ENCODE measurements at places on chromosomes 4 and X.
A peak's percentile ranks its signal among the peaks of the same experiment; 100 is the strongest.

GRCh38 chrX:41085878-41086626 lies 807 bp downstream of the USP9X start:
- DNase-seq: no peak

DNA sequence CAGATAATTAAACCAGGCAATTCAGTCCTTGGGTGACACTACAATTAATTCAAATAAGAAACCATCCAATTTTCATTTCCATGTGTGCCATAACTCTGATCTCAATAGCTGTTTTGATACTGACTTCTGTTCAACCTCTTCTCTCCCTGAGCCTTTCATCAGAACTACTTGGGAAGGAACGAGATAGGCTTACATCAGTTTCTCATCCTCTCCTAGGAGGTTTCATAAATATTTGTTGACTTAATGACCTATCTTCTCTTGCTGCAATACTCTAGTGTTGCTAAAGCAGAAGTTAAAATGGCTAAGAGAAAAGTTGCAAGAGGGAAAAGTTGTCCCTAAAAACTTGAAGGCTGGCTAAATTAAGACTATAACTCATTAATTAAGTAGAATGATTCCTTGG lies 41.8 kb downstream of the PRKG2 start:
- no peak for DNase-seq

GRCh38 chr4:76449833-76450232 lies 14.8 kb downstream of the SHROOM3 start:
- DNase-seq: no peak

DNA sequence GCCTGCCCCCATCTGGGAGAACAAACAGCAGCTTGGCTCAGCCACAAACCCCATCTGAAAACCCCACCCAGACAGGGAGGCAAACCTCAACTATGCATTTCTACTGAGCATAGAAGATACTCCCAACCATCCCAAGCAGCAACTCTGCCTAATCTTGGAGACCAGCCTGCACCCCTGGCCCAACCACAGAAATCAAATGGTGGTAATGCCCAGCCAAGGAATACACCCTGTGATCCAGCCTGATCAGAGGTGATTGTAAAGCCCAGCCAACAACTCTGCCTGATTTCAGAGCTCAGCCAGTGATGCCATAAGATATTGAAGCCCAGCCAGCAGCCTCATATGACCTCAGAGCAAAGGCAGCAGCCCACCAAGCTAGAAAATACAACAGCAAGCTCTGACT lies 19.8 kb downstream of the TMLHE start:
- DNase-seq: no peak

DNA sequence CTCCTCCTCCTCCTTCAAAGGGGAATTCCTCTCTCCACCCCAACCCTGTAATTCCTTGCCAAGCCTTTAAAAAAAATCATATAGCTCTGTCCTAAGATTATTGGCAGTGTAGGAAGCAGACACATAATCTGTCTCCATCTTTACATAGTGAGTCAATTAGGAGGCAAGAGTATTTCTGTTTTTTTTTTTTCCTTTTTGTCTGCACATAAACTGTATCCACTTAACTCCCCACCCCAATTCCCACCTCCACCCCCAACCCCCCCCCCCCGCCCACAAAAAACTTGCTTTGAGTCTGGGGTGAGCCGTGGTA lies 182.5 kb downstream of the RASL11B start:
- DNase-seq: no peak

DNA sequence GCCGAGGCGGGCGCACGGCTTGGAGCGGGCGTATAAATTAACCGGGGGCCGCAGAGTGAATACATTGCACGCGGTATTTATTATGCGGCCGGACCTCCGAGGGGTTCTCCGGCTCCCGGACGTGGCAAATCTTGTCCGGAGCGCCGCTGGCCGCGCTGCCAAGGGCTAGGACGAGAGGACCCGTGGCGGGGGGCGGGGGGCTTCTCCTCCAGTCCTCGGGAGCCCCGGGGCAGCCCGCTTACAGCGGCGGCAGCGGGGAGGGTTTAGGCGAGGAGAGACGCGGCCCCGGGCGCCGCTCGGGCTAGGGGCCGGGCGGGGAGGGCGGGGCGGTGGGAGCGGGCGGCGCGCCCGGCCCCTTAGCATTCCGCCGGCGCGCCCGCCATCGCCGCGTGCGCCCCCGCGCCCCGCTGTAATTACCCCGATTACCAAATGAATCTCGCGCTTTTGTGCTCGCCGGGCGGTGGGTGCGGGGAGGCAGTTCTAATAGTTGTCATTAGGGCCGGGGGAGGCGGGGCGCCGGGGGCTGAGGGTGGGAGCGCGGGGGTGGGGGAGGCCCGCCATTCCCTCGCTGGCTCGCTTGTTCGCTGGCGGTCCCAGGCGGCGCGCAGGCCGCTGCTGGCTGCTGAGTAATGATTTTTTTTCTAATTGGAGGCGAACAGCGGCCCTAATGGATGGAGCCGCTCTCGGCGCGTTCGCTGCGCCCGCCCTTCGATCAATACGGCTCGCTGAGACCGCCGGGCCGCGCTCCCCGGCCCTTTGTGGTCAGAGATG lies 276.6 kb downstream of the BCOR start:
- no peak for DNase-seq

DNA sequence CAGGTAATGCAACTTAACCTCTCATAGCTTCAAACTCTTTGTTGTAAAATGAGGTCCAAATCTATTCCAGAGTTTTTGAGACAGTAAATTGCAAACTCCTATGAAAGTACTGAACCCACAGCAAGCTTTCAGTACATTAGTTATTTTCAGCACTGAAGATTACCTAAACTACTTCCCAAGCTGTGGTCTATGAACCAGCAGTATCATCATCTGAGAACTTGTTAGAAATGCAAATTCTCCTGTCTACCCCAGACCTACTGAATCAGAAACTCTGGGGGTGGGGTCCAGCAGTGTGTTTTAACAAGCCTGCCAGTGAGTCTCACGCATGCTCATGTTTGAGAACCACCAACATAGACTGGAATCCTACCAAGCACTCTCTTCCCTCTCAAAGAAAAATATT lies 5.7 kb upstream of the CASP6 start:
- no peak for DNase-seq

DNA sequence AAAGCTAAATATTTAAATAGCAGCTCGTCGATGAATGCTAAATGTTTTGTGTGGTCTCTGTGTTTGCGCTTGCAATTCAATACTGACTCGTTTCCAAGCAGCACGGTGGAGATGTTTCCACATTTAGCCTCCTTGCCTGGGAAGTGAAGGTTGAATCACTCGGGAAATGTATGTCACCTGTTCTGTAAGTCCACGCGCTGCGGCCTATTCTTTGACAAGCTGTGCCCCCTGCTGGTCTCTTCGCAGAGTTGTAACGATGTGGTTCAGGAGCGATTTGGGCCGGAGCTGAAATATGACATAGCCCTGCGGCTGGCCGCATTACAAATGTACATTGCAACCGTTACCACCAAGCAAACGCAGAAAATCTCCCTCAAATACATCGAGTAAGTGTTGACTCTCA lies 89.6 kb upstream of the PRPS2 start:
- DNase-seq: peak; percentile 57

DNA sequence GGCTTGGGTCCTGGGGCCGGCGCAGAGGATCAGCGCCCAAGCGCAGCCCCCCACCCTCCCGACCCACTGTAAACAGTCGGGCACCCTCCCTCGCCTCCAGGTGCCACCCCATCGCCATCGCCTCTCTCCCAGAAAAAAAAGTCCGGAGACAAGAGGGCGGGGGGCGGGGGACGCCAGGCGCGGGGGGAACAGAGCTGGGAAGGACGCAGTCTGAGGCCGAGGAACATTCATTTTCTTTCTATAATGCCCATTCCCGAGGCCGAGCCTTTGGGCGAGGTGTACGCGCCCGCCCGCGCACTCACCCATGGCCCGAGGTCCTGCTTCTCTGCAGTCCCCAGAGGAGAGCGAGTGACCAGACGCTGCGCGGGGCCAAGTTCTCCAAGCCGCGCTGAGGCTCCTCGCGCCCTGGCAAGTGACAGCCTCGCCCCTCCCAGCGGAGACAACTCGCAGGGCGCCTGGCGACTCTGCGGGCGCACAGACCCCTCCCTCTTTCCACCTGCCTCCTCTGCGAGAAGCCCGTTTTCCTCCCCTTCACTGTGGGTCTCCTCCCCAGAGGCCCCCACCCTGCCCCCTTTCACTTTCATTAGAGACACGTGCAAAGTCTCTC lies 63.5 kb upstream of the WDR17 start:
- no peak for DNase-seq

- DNase-seq: no peak
Measured at GRCh38 chrX:82721891-82722290, 786.2 kb upstream of the POU3F4 start.

DNA sequence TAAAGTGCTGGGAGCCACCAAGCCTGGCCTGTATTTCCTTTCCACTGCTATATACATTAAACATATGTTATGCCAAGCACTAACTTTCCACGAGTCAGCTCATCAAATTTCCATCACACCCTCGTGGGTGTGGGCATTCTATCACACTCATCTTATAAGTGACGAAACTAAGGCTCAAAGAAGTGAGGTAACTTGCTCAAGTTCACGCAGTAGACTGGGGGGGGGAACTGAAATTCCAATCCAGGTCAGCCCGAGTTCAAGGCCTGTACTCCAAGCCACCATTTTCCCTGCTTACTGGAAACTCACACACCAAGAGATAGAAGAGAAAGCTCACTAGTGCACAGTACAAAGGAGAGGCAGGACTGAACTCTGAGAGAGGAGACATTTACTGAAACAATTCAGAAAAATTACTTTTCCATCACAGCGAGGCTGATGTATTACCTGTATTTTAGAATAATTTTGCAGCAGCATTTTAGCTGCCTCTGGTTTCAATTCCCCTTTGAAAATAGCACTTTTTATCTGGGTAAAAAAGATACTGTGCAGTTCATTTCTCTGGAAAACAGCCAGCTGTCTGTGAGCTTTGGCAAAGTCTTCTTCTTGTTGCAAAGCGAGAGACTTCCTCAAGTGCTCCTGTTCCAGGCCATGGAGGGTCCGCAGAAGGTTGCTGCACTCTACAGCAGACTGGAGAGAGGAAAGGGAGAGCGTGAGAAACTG lies 76.8 kb downstream of the EVC2 start:
- no peak for DNase-seq

DNA sequence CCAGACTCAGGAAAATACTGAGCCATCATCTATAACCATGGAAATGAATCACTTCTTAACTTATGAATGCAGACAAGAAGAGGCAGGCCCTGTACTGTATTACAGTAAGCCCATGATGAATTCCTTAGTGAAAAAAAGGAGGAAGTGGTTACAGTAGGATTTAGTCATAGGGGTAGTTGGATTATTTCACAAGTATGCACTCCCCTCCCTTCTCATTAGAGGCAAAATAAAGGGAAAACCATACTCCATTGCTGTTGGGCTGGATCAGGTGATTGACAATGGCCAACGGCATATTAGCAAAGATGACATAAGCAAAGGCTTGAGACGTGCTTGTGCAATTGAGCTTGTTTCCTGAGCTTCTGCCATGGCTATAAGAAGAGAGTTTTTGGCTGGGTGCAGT lies 181.1 kb upstream of the PRPS2 start:
- DNase-seq: no peak

DNA sequence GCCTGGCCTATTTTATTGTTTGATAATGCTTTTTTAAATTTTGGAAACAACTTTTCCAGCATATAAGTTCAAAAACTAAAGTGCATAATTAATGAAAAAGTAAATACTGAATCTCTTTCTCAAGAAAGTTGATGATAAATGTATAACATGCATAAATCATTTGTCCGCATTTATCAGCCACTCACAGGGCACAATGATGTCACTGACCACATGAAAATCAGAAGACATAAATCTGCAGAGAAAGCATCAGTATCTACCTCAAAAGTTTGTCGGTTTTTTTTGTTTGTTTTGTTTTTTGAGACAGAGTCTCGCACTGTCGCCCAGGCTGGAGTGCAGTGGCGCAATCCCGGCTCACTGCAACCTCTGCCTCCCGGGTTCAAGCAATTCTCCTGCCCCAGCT lies 5.5 kb upstream of the HPRT1 start:
- DNase-seq: no peak

GRCh38 chrX:68550193-68550592 lies 51.3 kb downstream of the YIPF6 start:
- DNase-seq: no peak

Measured in NCI-H2107 (cell line).